AG09309 (cell line): ENCODE measurements at places on chromosomes 5 and 9.

GRCh38 chr5:174303035-174303434 lies 257.5 kb downstream of the NSG2 start:
- DNase-seq = no peak

DNA sequence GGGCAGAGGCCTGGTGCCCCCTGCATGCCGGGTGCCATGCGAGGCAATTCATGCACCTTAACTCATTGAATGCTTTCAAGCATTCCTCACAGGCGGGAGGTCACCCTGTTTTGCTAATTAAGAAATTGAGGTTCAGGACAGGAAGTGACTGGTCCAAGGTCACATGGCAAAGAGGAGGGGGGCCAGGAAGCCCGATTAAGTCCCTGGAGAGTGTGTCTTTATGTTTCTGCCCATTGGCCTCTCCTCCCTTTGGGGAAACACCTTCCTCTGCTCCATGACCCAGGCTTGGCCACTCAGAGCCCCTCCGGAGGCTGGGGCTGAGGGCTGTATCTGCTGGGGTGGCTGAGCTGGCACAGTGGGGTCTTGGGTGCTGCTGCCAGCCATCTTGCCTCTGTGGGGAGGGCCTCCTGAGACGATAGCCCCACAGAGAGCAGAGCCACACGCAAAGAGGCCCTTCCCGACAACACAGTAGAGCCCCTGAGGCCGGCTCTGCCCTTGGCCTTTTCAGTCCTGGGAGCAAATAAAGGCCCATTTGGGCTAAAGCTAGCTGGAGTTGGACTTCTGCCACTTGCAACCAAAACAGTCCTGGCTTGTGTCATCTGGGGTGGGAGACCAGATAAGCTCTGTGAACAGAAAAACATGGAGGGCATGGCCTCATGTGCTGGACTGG lies 90.8 kb upstream of the NEURL1B start:
- DNase-seq = no peak

GRCh38 chr9:26939955-26940711 lies 6.9 kb downstream of the PLAA start:
- DNase-seq = no peak

- peak; percentile 87 for DNase-seq
Measured at GRCh38 chr5:172903790-172904189, 55.4 kb upstream of the RPL26L1 start.

- no peak for DNase-seq
Measured at GRCh38 chr5:10306806-10307205, 896 bp downstream of the CMBL start.

DNA sequence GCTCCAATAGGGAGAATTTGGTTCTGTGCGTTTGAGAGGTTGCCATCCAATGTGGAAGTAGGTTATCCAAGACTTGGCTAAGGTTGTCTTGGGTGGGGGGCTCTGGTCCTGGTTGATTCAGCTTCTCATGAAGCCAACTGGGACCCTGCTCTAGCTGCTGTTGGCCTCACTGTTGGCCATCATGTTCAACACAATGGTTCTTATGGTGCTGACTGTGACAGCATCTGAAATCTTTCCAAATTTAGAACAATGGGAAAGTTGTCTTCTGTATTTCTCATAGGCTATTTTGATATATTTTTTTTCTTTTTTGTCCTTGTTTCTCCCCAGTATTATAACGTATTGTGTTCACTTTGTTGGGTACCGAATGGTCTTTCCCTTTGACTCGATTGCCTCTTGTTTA lies 71.9 kb downstream of the GDNF start:
- no peak for DNase-seq

DNA sequence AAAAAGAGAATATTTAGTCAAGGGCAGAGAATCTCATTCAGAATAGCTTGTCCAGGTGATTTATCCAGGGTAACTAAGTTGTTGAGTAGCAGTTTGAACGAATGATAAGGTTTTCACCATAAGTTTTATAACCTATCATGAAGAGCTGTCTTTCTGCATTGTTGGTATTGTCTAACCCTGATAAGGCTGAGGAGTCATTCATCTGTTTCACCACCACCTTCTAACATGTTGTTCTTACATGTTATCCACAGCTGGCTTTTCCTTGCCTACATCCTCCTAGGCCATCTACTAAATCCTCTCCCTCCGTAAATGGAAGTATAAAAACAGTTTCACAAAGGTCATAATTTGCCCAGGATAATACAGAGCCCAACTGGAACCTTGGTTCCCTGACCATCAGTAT lies 24.1 kb downstream of the ZNF462 start:
- DNase-seq = no peak

DNA sequence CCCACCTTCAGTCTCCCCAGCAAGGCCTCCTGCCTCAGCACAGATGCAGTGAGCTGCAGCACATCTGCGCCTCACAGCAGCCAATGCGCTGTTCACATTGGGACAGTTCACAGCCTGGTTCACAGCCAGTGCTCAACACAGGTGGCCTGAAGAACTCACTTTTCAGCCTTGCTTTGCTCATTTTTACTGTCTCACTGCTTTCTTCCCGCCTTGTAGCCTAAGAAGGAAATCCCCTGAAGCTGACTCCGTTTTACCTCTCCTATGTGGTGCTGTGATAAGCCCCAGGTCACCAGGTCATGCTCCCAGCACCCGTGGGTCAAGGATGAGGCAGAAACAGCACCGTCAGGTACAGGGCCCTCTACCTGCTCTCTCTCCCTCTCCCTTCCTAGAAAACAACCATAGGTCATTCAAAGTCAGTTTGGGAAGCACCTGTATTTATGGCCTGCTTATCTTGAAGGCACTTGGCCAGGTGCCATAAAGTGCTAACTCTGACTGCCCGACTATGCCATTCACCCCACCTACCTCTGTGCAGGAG lies 1.1 kb downstream of the GCNT4 start:
- DNase-seq = no peak
